ENCODE measurements at places on chromosomes 3 and 15.

DNA sequence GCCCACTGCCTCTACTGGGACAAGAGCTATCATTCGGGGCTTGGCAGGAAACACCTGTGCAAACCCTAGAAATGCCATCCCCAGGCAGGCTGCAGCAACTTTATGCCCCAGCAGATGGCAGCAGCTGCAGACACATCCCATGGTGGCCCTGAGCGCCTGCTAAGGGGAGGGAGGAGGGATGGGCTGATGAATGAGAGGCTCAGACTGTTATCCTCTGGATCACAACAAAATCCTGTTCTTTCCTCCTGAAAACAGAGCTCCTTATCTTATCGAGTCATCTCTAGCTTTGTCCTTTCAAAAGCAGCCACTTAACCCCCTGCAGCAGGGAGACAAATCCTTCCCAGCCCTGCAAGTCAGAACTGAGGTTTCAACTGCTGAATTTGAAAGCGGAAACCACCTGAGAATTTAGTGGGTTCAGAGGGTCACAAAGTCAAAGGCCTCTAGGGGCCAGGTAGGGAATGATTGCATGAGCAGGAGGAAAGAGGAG lies 90.6 kb upstream of the PROK2 start:
- peak; percentile 70 for DNase-seq

DNA sequence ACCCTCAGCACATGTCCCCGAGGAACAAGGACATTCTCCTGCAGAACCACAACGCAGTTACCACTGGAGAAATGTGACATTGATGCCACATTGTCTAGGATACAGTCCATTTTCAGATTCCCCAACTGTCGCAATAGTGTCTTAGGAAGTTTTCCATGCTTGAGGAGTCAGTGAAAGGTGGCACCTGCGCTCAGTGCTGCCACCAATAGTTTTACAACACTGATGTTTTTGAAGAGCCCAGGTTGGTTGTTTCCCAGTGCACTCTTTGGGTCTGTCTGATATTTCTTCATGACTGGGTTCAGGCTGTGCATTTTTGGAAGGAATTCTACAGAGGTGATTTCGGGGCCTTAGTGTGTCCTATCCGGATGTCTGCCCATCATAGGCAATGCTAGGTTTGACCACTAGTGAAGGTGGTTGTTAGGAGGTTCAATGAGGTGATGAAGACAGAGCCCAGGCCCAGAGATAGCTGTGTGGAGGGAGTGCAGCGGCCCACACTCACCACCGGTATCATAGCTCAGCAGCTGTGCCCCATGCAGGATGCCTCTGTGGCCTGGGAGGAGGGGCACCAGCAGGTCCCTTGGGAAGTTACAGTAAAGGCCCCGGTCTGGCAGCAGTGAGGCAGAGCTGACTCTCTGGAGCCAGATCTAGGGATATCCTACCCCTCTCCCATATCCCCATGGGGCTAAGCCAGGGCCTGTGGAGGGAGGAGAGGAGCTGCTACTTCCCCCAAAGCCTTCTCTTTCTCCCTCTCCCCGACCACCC lies 96.6 kb downstream of the DNAJB8 start:
- no peak for DNase-seq

GRCh38 chr3:195207056-195207455 lies 63.9 kb downstream of the XXYLT1 start:
- DNase-seq, result no peak

DNA sequence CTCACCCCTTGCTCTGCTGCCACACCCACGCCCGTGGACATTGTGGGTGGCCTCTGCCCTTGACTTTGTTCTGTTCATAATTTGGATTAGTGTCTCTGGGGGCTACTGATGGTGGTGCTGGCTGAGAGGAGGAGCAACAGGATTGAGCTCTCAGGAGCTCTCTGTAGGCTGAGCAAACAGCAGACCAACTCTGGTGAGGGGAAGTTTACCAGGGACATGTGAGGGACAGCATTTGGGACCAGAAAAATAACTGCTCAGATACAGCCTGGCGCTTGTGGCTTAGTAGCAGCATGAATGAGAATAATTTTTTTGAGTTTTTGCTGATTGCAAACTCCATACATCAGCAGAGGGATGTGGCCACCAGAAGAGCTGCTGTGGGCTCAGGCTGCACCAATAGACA lies 14.8 kb downstream of the PPCDC start:
- no peak for DNase-seq

All from fibroblast of pulmonary artery (primary cell).